Activated CD4-positive, CD25-positive, alpha-beta regulatory T cell treated with anti-CD3 and anti-CD28 coated beads, Interleukin-2, amount 50 U/mL, for 16 hours (primary cell): ENCODE measurements at places on chromosomes 4 and X.

DNA sequence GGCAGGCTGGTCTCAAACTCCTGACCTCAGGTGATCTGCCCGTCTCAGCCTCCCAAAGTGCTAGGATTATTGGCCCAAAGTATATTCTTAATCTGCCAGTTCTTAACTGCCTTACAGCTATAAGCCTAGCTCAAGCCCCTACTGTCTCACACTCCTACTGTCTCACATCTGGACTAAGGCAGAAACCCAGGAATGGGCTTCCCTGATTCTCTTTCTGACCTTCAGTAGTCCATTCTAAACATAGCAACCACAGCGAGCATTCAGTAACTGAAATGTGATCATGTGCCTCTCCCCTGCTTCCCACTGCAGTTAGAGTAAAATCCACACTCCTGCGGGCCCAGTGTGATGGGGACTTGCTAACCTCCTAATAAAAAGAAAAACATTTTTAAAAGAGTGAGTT lies 58.9 kb downstream of the MTMR1 start:
- DNase-seq, result no peak

DNA sequence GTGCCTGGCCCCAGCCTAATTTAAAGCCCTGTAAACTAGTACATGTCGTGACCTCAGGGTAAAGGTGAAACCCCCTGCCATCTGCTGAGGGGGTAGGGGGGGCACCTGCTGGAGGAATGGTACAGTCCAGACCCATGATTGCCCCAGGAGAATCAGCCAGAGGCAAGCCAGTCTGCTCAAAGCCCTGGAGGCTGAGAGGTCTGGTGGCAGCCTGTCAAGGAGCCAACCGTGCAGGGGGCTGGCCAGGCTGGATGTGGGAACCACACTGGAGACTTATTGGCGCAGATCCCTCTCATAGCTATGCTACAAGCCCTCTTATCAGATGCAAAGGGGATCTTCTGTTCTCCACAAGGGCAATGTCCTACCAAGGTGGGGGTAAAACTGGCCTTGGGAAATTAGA lies 31.4 kb upstream of the PJA1 start:
- DNase-seq, result no peak

GRCh38 chr4:153074486-153074885 lies 129.8 kb upstream of the TRIM2 start:
- DNase-seq, result no peak

DNA sequence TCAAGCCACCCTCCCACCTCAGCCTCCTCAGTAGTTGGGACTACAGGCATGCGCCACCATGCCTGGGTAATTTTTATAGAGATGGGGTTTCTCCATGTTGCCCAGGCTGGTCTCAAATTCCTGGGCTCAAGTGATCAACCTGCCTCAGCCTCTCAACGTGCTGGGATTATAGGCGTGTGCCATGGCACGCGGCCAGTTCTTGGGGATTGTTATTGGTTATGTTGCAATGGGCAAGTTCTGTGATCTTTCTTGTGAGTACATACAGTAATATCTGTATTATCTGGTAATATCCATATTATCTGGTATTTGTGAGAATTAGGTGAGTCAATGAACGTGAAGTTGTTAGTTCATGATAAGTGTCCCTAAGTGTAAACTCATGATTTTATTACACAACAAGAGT lies 90.3 kb upstream of the TBL1X start:
- no peak for DNase-seq

GRCh38 chr4:127523369-127523768 lies 109.4 kb upstream of the INTU start:
- DNase-seq, result no peak

- DNase-seq, result no peak
Observed at GRCh38 chr4:68324519-68325262, 25.2 kb downstream of the YTHDC1 start.

- DNase-seq, result peak; percentile 41
Observed at GRCh38 chr4:173370130-173370476, 651 bp upstream of the SAP30 start.
